ENCODE measurements at places on chromosomes 12 and 14.

GRCh38 chr14:78530078-78530477 is 359.9 kb downstream of the NRXN3 start:
- DNase-seq: no peak

- no peak for DNase-seq
Measured at GRCh38 chr14:105149146-105149781, 19.3 kb downstream of the JAG2 start.

DNA sequence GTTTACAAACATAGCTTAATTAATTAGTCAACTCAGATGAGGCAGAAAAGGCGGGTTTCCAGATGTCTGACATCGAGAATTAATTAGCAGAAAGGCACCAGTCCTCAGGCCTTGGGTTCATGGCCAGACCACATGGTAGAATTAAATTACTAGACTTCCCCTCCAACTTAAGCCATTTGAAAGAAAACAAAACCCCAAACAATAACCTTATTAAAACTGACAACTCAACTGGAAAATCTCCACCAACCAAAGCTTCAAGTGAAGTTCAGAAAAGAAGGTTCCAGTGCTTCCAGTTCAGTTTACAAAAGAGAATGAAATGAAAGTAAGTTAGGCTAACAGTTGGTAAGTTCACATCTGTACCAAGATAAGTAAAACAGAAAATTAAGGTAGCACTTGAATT is 349.5 kb downstream of the GRIN2B start:
- no peak for DNase-seq

DNA sequence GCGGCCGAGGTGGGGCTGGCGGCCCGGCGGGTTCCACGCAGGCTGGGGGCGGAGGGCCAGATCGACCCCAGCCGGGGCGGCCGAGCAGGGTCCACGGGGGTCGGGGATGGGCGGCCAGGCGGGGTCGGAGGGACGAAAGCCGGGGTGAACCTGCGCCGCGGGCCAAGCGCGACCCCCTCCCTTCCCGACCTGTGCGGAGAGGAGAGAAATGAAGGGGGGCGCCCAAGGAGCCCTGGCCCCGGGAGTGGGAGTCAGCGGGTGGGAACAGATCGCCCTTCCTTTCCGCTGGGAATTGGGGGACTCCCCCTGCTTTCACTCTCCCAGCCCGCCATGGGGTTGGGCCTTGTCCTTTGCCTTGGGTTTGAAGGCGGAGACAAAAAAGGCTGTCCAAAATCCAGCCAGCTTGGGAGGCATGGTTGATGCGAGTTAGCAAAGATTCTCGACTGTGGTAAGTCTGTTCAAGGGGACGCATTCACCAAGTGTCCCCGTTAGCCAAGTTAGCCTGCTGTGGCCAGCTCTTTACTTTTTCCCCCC is 559 bp upstream of the CKAP4 start:
- peak; percentile 68 for DNase-seq

- DNase-seq: no peak
Measured at GRCh38 chr14:58270628-58271027, 26.0 kb downstream of the PSMA3 start.

DNA sequence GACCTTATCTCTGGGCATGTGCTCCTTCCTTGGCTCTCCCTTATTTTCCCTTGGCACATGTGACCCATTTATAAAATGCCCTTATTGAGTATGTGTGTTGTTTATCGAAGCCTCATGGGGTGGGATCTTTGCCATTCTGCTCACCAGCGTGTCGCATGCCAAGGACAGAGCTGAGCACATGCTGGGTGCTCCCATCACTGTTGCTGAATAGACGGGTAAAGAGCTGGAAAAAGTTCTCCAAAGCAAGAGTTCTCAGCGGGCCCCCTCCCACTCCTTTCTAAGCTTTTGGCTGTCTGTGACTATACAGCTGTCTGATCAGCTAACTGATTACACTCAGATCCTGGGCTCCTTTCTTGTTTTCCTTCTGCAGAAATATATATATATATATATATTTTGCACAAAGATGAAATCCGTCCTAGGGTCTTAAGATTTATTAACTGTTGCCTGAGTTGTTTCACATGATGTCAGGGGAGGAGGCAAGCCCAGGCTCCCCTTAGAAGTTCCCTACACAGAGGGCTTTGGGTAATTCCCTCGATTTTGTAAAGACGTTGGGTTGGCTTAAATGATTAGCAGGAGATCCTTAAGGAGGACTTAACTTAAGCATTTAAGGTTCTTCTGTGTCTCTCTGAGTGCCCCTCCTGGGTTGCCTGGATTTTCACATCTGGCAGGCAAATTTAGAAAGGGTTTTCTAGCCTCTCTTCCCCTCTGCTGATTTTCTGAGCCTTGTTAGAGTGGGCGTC is 71.6 kb downstream of the TMEM132C start:
- no peak for DNase-seq

Measured in stromal cell of bone marrow (primary cell).